ENCODE measurements at places on chromosomes 3 and 15.

DNA sequence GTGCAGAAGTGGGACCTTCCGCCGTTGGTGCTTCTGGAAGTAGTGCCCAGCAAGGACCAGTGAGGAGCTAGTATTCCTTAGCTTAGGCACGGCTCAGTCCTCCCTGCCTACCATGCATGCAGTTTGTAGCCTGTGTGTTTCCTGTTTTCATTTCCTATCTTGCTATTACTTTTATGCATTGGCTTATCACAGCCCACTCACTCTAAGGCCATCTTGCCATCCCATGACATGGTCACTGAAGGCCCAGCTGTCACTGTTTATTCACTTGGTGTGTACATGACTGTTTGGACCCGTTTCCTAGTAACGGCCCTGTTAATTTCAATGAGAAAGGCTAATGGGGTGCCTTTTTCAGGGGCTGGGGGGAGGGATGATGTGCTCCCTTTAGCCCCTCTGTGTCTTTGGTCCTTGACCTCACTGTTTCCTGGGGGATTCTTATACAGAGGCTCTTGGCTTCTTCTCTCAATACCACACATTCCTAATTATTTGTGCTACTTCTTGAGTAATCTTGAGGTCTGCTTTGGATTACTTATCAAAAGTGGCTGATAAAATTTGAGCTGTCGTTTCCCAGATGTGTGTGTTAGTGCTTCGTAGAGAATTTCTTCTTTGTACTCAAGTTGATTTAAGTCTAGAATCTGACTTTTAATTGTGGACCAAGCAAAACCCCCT is 24.5 kb upstream of the TRAK1 start:
- DNase-seq: no peak

GRCh38 chr3:113174304-113174703 is 37.1 kb upstream of the BOC start:
- no peak for DNase-seq

GRCh38 chr3:37501571-37502313 is 327.4 kb upstream of the LRRFIP2 start:
- DNase-seq: no peak

DNA sequence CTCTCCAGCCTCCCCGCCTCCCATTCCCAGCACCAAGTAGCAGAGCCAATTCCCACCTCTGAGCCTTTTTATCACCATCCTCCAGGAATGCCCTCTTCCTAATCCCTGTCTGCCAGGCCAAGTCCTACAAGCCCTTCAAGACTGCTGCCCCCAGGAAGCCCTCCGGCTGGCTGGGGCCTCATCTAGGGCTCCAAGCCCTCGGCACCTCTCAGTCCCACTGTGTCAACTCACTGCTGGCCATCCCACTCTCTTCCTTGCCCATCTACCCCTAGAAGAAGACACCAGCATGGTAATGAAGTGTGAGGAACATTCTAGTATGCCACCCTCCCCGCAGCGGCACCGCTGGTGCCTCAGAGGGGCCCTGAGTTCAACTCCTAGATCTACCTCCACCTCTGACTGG is 10.0 kb upstream of the GRIP2 start:
- no peak for DNase-seq

DNA sequence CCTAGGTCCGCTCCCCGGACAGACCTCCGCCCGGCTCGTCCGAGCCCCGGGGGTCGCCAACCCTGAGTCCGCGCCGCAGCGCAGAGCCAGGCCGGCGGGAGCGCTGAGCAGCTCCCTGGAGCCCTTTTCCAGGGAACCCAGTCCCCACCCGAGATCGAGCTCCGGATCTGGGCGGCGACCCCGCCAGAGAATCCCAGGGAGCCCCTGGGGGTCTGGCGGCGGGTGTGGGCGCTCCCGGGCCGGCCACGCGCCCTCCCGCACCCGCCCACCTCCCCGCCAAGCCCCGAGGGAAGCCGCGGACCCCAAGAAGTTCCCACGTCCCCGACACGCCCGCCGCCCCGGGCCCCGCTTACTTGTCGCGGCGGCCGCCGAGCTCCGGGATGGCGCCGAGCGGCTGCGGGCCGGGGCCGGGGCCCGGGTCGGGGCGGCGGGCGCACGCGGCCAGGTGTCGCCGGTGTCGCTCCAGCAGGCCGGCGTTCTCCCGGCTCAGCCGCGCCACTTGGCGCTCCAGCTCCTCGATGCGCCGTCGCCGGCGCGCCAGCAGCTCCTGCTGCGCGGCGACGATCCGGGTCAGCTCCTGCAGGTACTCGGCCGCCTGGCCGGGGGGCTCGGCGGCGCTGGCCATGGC is 137.7 kb downstream of the NUP210 start:
- DNase-seq: no peak

DNA sequence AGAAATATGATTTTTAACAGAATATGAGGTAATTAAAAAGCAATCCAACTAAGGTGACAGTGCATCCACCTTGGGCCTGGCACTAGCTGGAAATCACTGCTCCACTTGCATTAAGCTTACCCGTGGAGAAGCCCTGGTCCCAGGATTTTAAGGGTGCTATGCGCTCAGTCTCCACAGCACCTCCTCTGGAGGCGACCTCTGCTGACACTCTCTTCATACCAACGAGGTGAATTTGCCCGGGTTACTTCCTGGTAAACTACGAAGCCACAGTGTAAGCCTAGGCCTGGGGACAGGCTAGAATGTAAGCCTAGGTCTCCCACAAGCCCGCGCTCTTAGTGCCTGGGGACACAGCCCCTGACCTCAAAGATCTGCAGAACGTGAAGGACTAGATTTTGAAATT is 793 bp downstream of the APOD start:
- no peak for DNase-seq

DNA sequence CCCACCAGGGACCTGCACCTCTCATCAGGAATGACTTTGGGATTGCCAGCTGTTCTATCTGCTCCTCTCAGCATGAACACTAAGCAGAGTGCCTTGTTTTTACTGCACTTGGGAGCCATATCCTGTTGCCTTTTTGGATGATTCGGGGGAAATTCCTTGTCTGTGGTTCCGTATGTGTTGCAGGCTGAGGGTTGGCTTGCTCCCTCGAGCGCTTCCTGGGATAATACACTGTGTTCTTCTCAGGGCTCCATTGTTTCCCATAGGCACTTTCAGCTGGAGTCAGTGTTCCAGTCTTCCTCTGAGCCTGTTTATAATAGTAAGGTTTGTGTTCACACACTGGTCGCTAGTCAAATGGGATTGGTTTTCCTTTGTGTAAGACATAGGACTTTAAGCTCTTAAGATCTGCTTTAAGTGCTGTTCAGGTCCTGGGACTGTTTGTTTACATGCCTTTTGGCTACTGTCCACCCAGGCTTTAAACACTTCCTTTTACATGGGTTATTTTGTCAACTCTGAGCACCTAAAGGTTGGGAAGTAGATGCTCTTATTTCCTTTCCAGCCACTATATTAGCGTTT is 23.4 kb downstream of the BOC start:
- no peak for DNase-seq

All from activated naive CD4-positive, alpha-beta T cell treated with anti-CD3 and anti-CD28 coated beads, Interleukin-2, amount 50 U/mL, for 72 hours (primary cell).